ENCODE measurements at places on chromosomes 3 and 15.

GRCh38 chr15:57253500-57253899 is 122.8 kb upstream of the CGNL1 start:
- H3K4me3 ChIP-seq, result no peak overlapping the region
- H3K27ac ChIP-seq, result no peak overlapping the region
- peaks cover 5% of the 10 kb centered on the region for H3K4me1 ChIP-seq
- no peaks in the 10 kb centered on the region for H3K27me3 ChIP-seq
- no peak for DNase-seq

GRCh38 chr3:63970631-63971475 is 52.4 kb downstream of the PSMD6 start:
- peaks cover 49% of the 10 kb centered on the region for H3K4me1 ChIP-seq
- H3K27ac ChIP-seq, result no peak overlapping the region
- no peak overlapping the region for H3K4me3 ChIP-seq
- DNase-seq, result peak; percentile 16

GRCh38 chr15:29522373-29523276 is 253.0 kb upstream of the NSMCE3 start:
- H3K4me1 ChIP-seq, result no peaks in the 10 kb centered on the region
- no peak overlapping the region for H3K4me3 ChIP-seq
- no peak overlapping the region for H3K27ac ChIP-seq
- no peaks in the 10 kb centered on the region for H3K36me3 ChIP-seq
- H3K27me3 ChIP-seq, result peaks cover 6% of the 10 kb centered on the region

DNA sequence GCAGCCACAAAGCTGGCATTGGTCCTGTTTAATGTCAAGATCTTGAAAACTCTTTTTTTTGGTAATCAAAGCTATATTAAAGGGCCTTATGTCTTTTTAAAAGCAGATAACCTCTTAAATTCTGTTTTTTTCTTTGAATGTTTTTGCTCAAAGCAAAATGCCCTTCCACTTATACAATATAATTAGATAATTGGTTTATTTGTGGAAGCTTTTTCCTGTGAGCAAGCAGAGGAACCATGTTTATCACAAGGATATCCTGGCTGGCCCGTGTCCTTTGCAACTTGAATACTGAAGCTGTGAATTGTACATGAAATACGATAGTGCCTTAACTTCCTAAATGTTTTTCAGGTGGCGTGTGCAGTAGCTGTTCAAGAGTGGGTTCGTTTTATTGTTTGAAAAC is 2.6 kb downstream of the ST3GAL6 start:
- H3K4me1 ChIP-seq, result no peaks in the 10 kb centered on the region
- no peak overlapping the region for H3K4me3 ChIP-seq
- no peak for DNase-seq

GRCh38 chr15:78675617-78676360 is 34.8 kb upstream of the CHRNB4 start:
- H3K27me3 ChIP-seq, result no peaks in the 10 kb centered on the region
- no peak for DNase-seq

DNA sequence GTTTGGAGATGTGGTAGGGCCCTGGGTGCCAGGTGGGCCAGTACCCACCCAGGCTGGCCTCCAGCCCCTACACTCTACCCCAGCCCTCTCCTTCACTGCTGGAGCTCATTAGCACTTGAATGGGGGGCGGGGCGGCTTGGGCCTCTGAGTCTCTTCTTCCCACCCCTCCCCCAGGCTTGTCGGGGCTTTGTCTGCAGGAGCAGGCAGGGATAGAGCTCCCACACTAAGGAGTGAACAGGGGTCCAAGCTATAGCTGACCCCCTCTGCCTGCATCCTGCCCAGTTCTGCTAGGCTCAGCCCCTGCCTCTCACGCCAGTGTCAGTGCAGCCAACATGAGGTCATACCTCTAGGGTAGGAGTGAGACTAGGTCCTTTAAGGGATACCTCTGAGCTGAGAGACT is 5.2 kb downstream of the GNAI2 start:
- H3K27me3 ChIP-seq, result no peaks in the 10 kb centered on the region
- no peak overlapping the region for H3K4me3 ChIP-seq
- H3K36me3 ChIP-seq, result peaks cover 3% of the 10 kb centered on the region
- DNase-seq, result no peak
- peaks cover 61% of the 10 kb centered on the region for H3K4me1 ChIP-seq
- H3K27ac ChIP-seq, result no peak overlapping the region

- H3K27me3 ChIP-seq, result no peaks in the 10 kb centered on the region
- no peak overlapping the region for H3K27ac ChIP-seq
- no peak for DNase-seq
Measured at GRCh38 chr15:61742591-61742990, 317.7 kb downstream of the VPS13C start.

- DNase-seq, result no peak
- H3K36me3 ChIP-seq, result no peaks in the 10 kb centered on the region
- H3K4me3 ChIP-seq, result no peak overlapping the region
- H3K27ac ChIP-seq, result no peak overlapping the region
Measured at GRCh38 chr15:72965671-72966070, 86.6 kb upstream of the NEO1 start.

GRCh38 chr3:72515941-72516340 is 332.3 kb downstream of the SHQ1 start:
- H3K4me3 ChIP-seq, result no peak overlapping the region
- DNase-seq, result no peak
- no peaks in the 10 kb centered on the region for H3K36me3 ChIP-seq
- H3K4me1 ChIP-seq, result peaks cover 9% of the 10 kb centered on the region
- H3K27ac ChIP-seq, result no peak overlapping the region

- H3K4me1 ChIP-seq, result peaks cover 23% of the 10 kb centered on the region
- H3K27ac ChIP-seq, result no peak overlapping the region
- no peak for DNase-seq
- H3K36me3 ChIP-seq, result no peaks in the 10 kb centered on the region
Measured at GRCh38 chr3:141074529-141074928, 23.4 kb downstream of the SPSB4 start.

DNA sequence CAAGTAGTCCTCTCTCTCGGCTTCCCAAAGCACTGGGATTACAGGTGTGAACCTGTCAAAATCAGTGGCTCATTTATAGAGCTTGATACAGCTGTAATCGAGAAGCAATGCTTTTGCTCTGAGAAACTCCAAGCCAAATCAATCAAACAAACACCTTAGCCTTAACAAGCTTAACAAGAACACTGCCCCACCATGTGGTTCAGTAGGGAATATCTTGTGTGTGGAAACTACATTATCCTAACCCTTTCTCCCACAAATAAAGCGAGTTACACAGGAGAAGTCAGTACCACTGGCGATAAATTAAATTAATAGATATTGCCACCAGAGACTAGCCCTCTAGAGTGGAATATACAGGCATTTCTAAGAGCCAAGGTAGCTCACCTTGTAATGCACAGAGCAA is 13.9 kb downstream of the CDAN1 start:
- peaks cover 25% of the 10 kb centered on the region for H3K36me3 ChIP-seq
- no peak overlapping the region for H3K27ac ChIP-seq
- no peak overlapping the region for H3K4me3 ChIP-seq
- no peaks in the 10 kb centered on the region for H3K4me1 ChIP-seq

DNA sequence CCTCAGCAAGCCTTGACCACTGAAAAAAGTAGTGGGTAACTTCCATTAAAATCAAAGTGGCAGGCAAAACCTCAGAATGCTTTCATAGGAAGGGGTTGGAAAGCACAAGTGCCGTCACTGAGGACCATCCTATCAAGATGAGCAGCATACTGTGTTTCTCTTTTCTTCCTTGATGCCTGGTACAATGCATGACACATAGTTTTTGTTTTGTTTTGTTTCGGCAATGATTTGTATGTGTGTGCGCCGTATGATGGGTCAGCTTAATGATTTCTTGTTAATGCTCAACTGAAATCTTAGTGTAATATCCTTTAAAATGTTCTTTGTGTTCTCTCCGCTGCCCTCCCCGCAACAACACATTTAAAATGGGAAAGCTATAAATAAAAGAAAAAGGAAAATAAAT is 476.4 kb upstream of the KCNMB2 start:
- no peaks in the 10 kb centered on the region for H3K36me3 ChIP-seq
- H3K4me3 ChIP-seq, result no peak overlapping the region
- no peaks in the 10 kb centered on the region for H3K27me3 ChIP-seq

GRCh38 chr15:90051874-90052273 is 50.4 kb downstream of the IDH2 start:
- DNase-seq, result no peak
- H3K36me3 ChIP-seq, result no peaks in the 10 kb centered on the region
- no peaks in the 10 kb centered on the region for H3K27me3 ChIP-seq
- H3K4me3 ChIP-seq, result no peak overlapping the region

GRCh38 chr3:94024385-94024784 is 4.0 kb downstream of the STX19 start:
- peak; percentile 51 for DNase-seq
- no peak overlapping the region for H3K4me3 ChIP-seq
- no peaks in the 10 kb centered on the region for H3K4me1 ChIP-seq
- H3K36me3 ChIP-seq, result no peaks in the 10 kb centered on the region
- no peaks in the 10 kb centered on the region for H3K27me3 ChIP-seq

- peaks cover 5% of the 10 kb centered on the region for H3K4me1 ChIP-seq
- peak; percentile 18 for DNase-seq
- H3K27me3 ChIP-seq, result peaks cover 5% of the 10 kb centered on the region
- no peak overlapping the region for H3K27ac ChIP-seq
Measured at GRCh38 chr3:129016720-129017483, 15.8 kb downstream of the EFCC1 start.

- H3K36me3 ChIP-seq, result no peaks in the 10 kb centered on the region
- H3K27ac ChIP-seq, result no peak overlapping the region
- H3K27me3 ChIP-seq, result no peaks in the 10 kb centered on the region
- no peak overlapping the region for H3K4me3 ChIP-seq
Measured at GRCh38 chr3:157549498-157549897, 46.3 kb upstream of the VEPH1 start.

DNA sequence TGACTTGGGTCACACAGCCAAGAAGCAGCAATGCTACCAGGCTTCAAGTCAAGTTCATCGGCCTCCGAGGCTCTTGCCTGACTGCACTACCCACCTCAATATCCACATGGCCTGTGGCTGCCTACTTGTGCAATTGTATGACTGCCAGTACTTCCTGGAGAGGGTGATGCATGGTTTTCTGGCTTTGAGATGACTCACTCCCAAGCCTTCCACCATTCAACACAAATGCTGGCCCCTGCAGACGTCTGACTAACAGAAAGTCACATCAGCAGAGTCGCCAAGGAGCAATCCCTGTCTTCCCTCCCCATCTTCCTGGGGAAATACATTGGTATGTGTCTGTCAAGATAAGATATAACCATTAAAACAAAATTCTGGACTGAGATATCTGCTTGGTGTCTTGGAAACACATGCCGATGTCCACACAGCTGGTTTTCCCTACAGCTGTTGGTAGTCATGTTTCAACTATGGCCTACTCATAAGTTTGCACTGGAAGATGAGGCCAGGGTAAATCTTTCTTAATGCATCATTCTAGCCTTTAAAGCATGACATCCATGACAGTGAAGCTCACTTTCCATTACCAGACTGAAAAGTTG is 79.6 kb upstream of the SPATA12 start:
- peak overlapping the region; percentile 62 for H3K27ac ChIP-seq
- H3K36me3 ChIP-seq, result no peaks in the 10 kb centered on the region
- no peak overlapping the region for H3K4me3 ChIP-seq
- H3K4me1 ChIP-seq, result peaks cover 26% of the 10 kb centered on the region
- peak; percentile 99 for DNase-seq
- no peaks in the 10 kb centered on the region for H3K27me3 ChIP-seq

DNA sequence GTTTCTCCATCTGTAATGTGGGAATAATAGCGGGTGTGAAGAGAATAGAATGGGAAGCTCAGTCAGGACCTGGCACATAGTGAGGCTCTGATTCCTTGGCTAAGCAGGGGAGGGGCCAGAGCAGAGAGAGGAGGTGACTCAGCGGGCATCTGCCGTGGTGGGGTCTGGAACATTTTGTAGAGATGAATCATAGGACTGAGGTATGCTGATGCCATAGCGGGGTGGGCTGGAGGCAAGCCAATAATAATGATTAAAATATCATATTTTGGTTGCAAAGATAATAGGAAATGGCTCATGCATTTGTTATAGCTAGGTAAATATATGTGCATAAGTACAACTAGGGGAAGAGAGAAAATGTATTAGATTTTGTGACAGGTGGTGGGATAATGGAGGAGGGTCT is 11.2 kb downstream of the TGM4 start:
- peak overlapping the region; percentile 16 for H3K4me3 ChIP-seq
- H3K27me3 ChIP-seq, result no peaks in the 10 kb centered on the region
- peak; percentile 93 for DNase-seq
- H3K27ac ChIP-seq, result peak overlapping the region; percentile 93
- H3K4me1 ChIP-seq, result peaks cover 34% of the 10 kb centered on the region
- H3K36me3 ChIP-seq, result no peaks in the 10 kb centered on the region

DNA sequence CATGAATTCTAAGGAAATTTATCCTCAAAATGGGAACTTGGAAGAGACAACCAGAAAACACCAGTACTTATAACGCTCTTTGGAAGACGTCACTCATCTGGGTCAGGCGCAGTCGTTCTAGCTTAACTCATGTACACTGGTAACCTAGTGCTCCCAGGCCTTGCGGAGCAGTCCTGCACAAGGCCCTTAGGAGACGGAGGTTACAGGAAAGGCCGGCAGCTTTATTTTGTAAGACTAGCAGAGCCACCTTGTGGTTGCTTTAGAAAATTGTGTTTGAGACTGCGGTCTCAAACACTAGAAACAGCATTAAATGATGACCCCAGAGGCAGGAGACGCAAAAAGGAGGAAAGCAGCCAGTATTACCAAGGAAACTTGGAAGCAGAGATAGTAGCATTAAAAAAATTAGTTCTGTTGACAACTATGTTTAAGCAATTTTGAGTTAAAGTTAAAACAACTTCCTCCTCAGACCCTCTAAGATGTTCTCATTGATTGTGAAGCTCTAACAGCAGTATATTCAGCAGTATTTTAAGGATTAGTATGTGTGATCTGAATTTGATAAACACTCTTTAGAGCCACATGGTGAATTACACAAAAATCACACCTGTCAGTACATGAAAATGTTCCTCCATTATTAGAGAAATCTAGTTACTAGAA is 141.9 kb upstream of the C2CD4B start:
- no peak overlapping the region for H3K4me3 ChIP-seq
- DNase-seq, result peak; percentile 55
- H3K4me1 ChIP-seq, result peaks cover 11% of the 10 kb centered on the region
- H3K36me3 ChIP-seq, result no peaks in the 10 kb centered on the region

Measured in astrocyte (in vitro differentiated cells and primary cell).